NCI-H187 treated with DMSO at 0.1 percent for 48 hours (cell line): ENCODE measurements at places on chromosomes 11 and 22.
A peak's percentile ranks its signal among the peaks of the same experiment; 100 is the strongest.

GRCh38 chr11:17906436-17906835, 106.4 kb downstream of the SERGEF start:
- DNase-seq, result no peak

GRCh38 chr11:61690706-61691379, 10.7 kb downstream of the DAGLA start:
- DNase-seq, result no peak

- no peak for DNase-seq
Measured at GRCh38 chr11:129414144-129414872, 38.7 kb downstream of the BARX2 start.

DNA sequence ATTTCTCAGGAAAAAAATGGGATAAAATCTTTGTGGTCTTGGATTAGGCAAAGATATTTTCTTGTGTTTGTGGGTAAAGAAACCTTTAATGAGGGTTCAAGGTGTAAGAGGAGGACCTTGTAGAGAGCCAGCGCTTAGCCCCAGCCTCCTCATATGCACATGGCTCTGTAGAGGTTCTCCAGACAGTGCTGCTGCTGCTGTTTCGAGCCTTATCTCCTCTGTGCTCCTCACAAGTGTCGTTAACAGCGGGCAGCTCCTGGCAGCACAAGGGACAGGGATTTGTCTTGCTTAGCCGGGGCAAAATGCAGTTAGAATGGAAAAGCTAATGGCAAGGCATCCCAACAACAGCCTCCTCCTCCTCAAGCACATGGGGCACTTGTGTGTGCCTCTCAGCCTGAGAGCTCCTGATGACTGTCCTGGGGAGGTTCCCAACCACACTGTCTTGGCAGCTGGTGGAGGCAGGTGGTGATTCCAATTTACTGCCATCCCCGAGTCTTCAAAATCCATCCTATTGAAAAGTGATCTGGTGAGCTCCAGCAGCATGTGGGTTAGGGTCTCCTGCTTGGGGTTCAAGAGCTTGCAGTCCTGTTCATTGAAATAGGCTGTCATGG, 7.6 kb upstream of the MSANTD2 start:
- no peak for DNase-seq

DNA sequence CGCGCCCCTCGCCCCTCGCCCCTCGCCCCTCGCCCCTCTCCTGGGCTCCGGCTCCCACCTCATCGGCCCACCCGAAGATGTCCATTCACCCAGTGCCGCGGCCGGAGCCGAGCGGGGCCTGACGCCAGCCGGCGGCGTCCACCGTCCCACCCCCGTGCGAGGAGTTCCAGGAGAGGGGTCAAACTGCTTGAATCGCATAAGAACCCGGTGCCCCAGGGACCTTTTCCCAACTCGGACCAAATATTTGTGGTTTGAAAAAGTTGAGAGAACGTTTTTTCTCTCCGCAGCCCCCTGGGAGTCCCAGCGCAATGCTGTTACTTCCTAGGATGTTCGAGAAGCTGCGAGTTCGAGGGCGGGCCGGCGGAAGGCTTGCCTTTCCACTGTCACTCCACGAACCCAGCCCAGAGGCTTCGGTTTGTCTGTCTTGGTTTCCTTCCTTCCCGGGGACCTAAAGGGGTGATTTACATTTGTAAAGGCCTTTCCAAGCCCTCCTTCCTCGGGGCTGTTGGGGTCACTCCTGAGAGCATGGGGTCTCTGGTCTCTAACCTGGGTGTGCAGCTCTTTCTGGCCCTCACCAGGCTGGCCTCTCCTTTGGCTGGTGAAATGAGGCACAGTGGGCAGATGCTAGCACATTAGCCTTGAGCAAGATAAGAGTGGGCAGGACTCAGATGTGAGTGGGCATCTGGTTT, 38.0 kb downstream of the ETS1 start:
- DNase-seq, result no peak

DNA sequence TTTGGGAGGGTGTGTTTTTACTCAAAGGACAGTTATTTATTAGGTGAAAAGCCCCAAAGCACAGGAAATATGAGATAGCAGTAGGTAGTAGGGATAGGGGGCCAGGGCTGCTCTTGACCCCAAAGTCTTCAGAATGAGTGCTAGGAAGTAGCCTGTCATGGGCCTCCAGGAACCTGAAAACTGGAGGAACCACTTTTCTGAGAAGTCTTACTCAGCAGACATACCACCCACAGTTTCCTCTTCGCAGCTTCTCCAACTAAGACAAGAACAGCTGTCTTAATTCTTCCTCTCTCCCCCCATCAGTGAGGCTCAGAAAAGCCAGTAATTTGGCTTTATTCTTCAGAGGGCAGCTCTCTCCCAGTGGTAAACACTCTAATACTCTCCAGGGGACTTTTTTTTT, 84.0 kb upstream of the CTSC start:
- DNase-seq, result no peak

DNA sequence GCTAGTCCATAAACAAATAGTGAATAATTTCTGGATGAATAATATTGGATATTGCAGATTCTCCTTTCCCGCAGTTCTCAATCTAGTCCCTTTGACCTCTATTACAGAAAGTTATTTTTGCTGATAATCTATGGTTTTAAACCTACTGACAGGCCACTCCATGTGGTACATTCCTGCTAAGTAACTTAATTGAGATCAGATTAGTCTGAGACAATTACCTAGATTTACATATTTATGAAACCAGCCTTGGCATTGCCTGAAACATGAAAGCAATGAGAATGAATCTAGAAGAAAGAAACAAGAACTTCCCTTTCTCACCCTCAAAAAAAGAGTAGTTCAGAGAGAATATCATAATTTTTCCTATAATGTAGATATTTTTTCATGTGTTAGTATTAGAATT, 964.2 kb downstream of the JRKL start:
- no peak for DNase-seq

GRCh38 chr11:7999795-8000194, 12.7 kb downstream of the EIF3F start:
- no peak for DNase-seq

DNA sequence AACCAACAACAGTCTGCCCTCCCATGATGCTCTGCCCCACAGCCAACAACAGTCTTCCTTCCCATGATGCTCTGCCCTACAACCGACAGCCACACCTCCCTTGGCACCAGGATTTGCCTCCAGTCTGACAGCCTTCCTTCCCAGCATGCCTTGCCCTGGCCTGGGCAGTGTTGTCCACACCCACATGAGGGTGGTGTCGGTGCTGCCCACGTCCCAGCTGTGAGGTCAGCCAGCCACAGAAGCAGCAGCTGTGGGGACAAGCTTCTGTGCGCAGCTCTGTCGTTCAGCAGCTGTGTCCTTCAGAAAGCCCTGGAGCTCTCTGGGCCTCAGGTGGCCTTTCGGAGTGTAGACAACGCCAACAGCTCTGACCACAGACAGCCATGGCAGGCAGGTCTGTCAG, 1378.9 kb downstream of the BRD1 start:
- no peak for DNase-seq

DNA sequence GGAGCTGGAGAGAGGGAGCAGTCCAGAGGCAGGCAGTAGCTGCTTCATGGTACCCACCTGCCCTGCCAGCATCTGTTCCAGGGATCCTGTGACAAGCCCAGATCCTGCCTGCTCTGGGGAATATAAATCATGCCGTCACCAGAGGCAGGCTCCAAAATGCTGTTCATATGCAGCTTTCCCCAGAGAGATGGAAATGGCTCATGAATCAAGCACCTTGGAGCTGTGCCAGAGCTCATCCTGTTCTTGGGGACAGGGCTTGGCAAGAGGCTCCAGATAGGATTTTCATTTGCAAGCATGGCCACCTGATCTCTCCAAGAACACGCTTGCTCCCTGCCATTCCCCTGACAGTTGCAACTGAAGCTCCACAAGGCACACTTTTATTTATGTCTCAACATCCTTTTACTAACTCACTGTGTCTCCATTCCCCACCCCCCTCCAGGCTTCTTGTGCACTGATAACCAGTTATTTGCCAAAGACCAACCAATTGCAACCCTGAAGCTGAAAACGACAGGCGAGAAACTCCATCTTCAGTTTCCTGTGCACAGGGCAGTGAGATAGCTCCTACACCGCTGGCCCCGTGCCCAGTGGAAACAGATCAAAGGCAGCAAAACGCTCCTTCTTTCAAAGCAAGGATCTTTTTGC, 115.8 kb upstream of the PITPNB start:
- DNase-seq, result peak; percentile 78

DNA sequence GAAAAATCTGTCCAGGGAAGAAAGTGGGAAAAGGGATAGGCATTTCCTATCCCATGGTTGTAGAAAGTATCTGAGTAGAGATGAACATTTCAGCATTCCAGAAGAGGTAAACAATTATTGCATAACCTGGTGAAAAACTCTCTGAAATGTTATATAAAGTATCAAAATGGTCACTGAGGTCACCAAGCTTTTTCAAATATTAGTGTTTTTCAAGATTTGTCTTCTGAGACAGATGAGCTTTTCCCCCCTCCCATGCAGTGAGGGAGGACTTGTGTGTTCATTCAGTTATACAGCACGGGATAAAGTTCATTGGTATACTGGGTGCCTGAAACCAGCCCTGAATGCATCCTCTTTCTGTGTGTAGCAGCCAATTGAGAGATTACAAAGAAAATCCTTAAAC, 1.9 kb upstream of the DEPDC7 start:
- no peak for DNase-seq

GRCh38 chr11:27545946-27546345, 39.4 kb upstream of the LIN7C start:
- no peak for DNase-seq

GRCh38 chr22:32846780-32847491, 45.4 kb downstream of the TIMP3 start:
- DNase-seq, result no peak

DNA sequence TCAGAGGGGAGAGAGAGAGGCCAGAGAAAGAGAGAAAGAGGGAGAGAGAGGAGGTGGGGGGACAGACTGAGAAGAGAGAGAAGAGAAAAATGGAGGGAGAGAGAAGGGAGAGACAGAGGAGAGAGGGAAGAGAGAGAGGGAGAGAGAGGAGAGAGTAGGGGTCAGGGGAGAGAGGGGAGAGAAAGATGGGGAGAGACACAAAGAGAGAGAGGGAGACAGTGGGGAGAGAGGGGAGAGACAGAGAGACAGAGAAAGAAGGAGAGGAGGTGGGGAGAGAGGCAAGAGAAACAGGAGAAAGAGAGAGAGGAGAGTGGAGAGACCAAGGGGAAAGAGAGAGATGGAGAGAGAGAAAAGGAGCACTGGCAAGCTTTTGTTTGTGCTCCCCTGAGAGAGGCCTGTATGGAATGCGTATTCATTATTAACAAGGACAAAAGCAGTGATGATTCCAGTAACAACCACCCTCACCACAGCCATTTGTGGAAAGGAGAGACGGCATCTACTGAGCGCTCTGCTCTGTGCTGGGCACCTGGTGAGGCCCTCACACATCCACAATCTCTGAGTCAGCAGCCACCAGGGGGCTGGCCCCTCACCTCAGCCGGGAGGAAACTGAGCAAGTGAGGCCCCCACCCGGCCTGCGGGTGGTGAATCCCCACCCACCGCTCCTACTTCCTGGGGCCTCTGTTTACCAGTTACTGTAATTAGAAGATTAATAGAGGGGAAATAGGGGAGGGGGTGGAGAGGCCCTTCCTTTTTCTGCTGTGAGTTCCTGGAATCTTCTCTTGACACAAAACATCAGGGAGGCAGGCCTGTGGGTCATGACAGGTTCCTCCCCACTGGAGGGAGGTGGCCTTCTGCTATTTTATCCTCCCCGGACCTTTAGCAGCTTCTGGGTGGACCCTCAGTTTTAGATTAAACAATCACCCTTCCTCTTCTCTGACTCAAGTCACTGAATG, 14.6 kb upstream of the MIAT start:
- DNase-seq, result no peak

GRCh38 chr22:38462960-38463784, 4.7 kb upstream of the KDELR3 start:
- no peak for DNase-seq

- DNase-seq, result no peak
Measured at GRCh38 chr11:3137486-3138177, 27.5 kb downstream of the OSBPL5 start.

DNA sequence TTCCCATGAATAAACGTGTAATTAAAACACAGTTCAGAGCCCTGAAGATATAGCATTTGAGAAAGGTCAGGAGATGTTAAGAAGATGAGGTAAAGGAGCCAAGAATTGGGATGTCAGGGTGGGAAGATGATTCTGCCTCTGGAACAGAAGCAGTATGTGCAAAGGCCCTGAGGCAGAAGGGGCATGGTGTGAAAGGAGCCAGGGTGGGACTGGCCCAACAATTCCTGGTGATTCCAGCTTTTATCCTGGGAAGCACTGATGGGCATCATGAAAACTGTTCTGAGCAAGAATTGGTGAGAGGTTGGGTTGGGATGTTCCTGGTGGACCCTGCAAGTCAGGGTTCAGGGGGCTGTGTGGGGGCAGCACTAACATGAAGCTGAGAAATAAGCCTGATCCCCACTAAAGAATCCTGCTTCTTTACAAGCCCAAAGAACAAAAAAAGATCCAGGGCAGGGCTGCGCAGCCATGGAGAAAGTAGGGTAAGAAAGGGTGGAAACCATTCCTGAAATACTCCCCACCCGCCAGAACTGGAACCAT, 2.5 kb upstream of the FXYD6 start:
- no peak for DNase-seq

- DNase-seq, result no peak
Measured at GRCh38 chr11:20203831-20204230, 43.6 kb upstream of the DBX1 start.

- DNase-seq, result no peak
Measured at GRCh38 chr22:17483688-17484372, 79.5 kb upstream of the SLC25A18 start.

GRCh38 chr11:38302564-38302963, 1704.5 kb upstream of the RAG2 start:
- no peak for DNase-seq

- no peak for DNase-seq
Measured at GRCh38 chr11:87722756-87723565, 452.3 kb downstream of the RAB38 start.
